ENCODE measurements at places on chromosomes 6 and 20. TPM values are rescaled to one million over a fixed set of nuclear protein-coding genes. Genes with fewer than 3 reads are reported as not detected.

DNA sequence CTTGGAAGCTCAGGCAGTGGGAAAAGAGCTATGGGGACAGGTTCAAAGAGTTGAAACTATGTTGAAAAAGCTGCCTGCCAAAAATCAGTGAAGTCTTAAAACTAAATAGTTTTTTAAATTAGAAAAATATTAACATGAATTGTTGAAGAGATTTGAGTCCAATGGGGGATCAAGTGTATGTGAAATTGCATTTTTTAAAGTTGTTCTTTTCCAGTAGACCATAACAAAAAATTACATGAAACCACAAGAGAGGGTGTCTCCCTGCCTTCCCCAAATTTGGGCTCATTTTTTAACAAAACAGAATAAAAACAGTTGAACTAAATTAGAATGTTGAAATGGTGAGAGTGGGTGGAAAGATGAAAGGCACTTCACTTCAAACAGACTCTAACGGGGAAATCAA, 31.5 kb upstream of the COL10A1 start:
- DNase-seq, result no peak

GRCh38 chr20:33411711-33412483, 10.6 kb upstream of the CDK5RAP1 start:
- no peak for DNase-seq

DNA sequence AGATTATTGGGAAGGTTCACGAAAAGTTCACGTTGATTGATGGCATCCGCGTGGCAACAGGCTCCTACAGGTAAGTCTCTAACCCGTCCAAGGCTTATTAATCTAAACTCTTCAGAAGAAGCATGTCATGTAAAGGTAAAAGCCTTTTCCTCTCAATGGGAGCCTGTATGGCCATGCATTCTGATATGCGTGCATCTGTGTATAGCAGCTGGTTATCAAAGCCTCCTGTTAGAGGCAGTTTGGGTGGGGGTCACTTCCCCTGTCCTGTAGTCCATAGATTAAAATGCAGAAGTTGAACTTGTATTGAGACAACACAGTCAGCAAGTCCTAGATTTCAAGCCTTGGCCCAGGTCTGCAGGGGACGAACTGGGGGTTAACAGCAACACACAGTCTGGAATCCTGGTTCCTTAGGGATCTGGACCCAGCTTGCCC, 14.2 kb upstream of the DHX35 start:
- no peak for DNase-seq

DNA sequence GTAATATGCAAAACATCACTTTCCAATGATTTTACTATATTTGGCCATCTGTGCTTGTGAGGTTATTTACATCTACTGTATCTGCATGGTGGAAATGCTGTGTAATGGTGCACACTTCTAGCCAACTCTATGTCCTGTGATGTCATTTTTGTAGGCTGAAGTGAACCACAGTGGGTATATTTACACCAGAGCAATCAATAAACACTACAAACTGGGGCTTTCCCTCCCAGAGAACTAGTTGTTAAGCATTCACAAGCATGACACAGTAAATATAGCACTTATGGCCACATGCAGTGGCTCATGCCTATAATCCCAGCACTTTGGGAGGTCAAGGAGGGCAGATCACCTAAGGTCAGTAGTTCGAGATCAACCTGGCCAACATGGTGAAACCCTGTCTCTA, 4.9 kb downstream of the SLC22A2 start:
- DNase-seq, result no peak

DNA sequence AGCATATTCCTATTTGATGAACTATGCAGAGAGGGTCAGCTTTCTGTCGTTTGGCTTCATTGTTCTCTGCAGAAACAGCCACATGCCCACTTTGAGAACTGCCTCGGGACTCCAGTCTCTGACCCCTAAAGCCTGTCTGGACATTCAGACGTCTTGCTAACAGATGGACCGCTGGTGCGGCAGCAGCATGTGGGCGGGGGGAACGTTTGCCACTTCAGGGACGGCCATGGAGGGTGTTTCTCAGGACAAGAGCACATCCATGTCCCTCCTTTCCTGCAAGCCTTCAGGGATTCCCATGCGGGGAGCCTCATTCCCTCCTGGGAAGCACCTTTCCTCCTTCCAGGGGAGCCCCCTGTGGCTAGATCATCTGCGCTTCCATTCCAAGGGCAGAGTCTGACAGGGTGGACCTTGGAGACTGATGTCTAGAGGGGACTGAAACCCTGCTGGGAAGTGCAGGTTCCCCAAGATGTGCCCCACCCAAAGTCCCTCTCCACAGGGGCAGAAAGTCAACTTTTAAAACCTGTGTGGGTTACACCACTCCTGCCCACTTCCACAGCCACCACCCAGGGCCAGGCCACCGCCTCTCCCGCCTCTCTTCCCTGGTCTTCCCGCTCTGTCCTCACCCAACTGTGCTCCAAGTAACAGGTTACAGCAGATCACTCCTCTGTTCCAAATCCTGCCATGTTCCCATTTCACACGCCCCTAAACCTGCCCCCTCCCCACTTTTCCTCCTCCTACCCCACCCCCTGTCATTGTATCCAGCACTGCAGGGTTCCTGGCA, 94.8 kb upstream of the PMEPA1 start:
- no peak for DNase-seq

Gene KLHDC3
- 80.9 TPM for total RNA-seq

DNA sequence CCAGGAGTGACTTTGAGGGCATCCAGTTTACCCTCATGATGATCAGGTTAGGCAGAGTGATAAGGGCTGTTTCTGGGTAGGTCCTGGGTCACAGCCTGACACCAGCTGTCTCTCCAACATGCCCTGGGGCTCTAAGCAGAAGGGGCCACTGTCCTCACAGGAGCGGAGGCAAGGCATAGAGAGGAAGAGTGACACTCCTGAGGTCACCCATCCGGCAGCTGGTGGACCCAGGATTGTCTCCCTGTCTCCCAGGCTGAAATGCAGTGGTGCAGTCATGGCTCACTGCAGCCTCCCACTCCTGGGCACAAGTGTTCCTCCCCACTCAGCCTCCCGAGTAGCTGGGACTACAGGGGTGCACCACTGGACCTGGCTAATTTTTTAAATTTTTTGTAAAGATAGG, 12.0 kb downstream of the DLGAP4 start:
- no peak for DNase-seq

- DNase-seq, result no peak
These were observed 39.9 kb upstream of the FRMD1 start for GRCh38 chr6:168118935-168119334.

- DNase-seq, result no peak
These were observed 18.8 kb downstream of the HIVEP2 start for GRCh38 chr6:142926177-142926493.

Gene ELOVL2
- total RNA-seq, result 11.3 TPM

Gene DPPA5
- total RNA-seq, result not detected

Gene OR2H1
- total RNA-seq, result not detected

GRCh38 chr6:18185624-18186023, 30.4 kb downstream of the KDM1B start:
- DNase-seq, result no peak

Gene BMP7
- total RNA-seq, result 12.7 TPM

Gene ATP9A
- total RNA-seq, result 7.9 TPM

GRCh38 chr20:23541330-23541729, 27.0 kb downstream of the CST9L start:
- no peak for DNase-seq

GRCh38 chr20:33753143-33753542, 21.3 kb downstream of the ZNF341 start:
- DNase-seq, result no peak

DNA sequence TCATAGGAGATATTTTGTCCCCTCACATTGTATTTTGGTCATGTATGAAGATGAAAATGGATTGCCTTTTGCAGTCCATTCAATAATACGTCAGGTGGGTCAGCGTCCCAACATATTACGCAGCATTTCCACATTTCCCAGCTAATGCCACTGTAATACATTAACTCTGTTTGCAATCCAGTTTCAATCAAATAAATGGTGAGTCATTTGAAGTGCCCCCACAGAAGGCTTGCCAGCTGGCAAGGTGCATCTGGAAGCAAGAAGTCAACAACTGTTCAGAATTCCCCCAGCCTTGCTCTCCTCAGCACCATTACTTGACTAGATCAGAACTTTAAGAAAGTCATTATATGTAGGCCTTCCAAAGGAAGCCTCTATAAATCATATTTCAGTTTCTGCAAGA, 50.4 kb downstream of the PHACTR1 start:
- DNase-seq, result peak; percentile 16

Gene ABHD16B
- not detected for total RNA-seq

DNA sequence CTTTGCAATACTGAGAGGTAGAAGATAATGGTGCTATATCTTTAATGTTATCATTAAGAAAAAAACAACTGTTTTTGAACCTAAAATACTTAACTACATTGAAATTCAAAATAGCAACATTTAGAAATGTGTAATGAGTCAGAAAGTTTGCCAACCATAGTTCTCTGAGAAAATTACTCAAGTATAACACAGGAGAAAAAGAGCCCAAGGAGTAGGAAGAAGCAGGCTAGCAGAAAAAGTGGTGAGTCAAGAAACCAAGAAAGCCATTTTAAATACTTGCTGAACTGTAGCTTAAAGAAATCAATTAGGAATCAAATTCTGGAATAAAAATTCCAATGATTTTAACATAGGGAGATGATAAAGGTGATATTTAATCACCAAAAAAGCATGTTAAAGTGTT, 181.0 kb upstream of the RSPO3 start:
- no peak for DNase-seq

Gene RHAG
- total RNA-seq, result not detected

- DNase-seq, result no peak
These were observed 4.9 kb downstream of the GPR31 start for GRCh38 chr6:167152862-167153261.

- no peak for DNase-seq
These were observed 28.5 kb downstream of the THBS2 start for GRCh38 chr6:169225131-169225576.

GRCh38 chr6:138592749-138593123, 93.4 kb upstream of the NHSL1 start:
- DNase-seq, result no peak

Gene SCRT2
- total RNA-seq, result not detected

DNA sequence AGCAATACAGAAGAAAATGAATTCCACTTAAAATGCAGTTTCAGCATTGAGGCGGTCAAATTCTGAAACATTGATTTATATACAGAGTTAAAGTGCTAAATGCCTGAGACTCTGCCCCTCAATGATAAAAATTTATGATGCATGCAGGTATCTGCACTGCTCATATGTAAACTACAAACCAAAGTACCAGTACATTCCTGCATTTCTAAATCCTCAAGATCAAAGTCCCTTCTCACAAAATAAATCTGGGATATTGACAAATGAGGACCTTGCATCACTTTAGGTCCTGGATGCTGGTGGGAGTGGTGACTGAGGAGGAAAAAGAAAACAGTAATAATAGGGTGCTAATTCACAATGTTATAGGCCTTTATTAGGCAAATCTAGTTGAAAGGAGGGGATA, 101.9 kb downstream of the FIG4 start:
- no peak for DNase-seq

Gene HDGFL1
- not detected for total RNA-seq

- no peak for DNase-seq
These were observed 33.1 kb upstream of the SMLR1 start for GRCh38 chr6:130794010-130794697.

Gene C20orf141
- not detected for total RNA-seq

GRCh38 chr6:52541135-52541534, 35.7 kb downstream of the TRAM2 start:
- no peak for DNase-seq

DNA sequence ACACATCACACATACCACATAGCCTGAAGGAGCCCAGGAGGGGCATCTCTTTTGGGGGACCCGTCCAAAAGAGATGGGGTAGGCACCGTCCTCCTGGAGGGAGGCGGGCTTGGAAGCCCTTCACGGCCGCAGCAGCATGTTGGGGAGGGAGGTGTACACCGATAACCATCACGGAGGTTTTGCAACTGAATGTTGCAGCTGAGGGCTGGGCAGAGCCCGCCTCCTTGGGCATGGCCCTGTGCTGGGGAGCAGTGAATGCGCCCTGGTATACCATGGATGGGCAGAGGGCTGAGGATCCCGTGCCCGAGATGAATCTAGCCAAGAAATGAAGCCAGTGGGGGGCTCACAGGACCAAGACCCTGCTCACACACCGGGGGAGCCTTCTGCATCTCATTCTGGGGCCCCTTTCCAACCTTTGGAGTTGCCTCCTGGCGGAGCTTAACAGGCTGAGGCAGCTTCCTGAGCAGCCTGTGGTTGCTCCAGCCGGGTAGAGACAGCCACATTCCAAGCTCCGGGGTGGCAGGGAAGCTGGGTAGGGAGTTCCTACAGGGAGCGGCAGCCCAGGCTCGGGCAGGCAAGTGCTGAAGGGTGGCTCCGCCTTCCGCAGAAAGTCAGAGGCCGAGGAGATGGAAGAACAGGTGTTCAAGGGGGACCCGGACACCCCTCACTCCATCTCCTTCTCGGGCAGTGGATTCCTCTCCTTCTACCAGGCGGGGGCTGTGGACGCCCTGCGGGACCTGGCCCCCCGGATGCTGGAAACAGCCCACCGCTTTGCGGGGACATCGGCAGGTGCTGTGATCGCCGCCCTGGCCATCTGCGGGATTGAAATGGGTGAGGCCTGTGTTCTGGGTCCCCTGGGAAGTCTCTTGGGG, at the start of gene PNPLA1:
TSS of gene PNPLA1 (plus strand) at position 227 of the 872 bp plus-strand sequence. CDS start at position 627, 400 bp downstream.
- peak; percentile 28 for DNase-seq

- no peak for DNase-seq
These were observed 69.9 kb downstream of the CDKAL1 start for GRCh38 chr6:20604159-20604558.

GRCh38 chr20:49313283-49313682, 35.4 kb upstream of the ZNFX1 start:
- no peak for DNase-seq

GRCh38 chr6:34603707-34604106, 47.6 kb upstream of the SPDEF start:
- no peak for DNase-seq

- DNase-seq, result no peak
These were observed 53.0 kb downstream of the B3GAT2 start for GRCh38 chr6:70903665-70904452.

GRCh38 chr6:129393654-129394053, 316.3 kb downstream of the ARHGAP18 start:
- no peak for DNase-seq

GRCh38 chr6:167140589-167141474, 16.9 kb downstream of the GPR31 start:
- peak; percentile 29 for DNase-seq

GRCh38 chr20:41081276-41081814, 52.7 kb downstream of the TOP1 start:
- no peak for DNase-seq

GRCh38 chr6:74096329-74096728, 400.3 kb downstream of the CD109 start:
- DNase-seq, result no peak

DNA sequence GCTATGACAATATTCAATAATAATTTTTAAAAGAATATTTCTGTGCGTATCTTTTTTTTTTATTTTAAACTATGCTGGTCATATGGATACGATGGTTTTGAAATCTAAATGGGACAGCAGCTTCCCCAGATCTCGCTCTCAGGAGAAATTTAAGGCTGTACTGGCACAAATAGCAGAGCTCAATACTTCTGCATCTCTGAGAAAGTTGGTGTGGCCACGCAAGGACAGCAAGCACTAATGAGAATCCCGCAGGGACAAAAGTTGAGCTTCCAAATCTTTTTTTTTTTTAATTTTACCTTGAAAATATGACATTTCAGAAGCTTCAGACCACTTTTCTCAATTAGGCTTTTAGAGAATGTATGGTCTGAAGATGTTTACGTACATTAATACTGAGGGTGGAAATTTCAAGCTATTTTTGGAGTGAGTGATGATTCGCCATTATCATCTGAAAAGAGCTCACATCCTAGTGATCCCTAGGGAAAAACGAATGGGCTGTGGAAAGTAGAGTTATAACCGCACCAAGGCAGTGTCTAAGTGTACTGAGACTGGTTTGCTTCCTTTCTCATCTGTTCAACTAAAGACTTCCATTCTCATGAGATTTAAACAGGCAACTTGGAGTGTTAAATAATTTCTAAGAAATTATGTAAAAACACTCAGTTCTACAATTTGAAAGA, 840.0 kb downstream of the C6orf118 start:
- no peak for DNase-seq

All from Daoy (cell line).